NCI-H2171 treated with DMSO at 0.1 percent for 48 hours (cell line): ENCODE measurements at places on chromosomes 16 and 17.
A peak's percentile ranks its signal among the peaks of the same experiment; 100 is the strongest.

- no peak for DNase-seq
Observed at GRCh38 chr17:58492238-58493121, 4.3 kb upstream of the HSF5 start.

GRCh38 chr17:42679492-42680330 is 1.9 kb downstream of the CCR10 start:
- DNase-seq, result peak; percentile 85

DNA sequence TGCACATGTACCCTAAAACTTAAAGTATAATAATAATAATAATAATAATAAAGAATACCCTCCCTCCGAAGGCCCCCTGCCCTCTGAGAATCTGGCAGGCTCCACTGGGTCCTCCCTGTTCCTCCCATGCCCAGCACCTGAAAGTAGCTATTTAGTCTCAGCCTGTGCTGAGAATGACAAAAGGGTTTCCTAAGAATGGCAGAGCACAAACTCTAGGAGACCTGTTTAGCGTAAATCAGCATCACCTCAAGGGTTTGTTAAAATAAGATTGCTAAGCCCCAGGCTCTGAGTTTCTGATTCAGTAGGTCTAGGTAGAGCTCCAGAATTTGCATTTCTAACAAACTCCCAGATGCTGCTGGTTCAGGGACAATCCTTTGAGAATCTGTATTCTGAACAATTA is 606.8 kb upstream of the CDH11 start:
- DNase-seq, result no peak

- DNase-seq, result peak; percentile 2
Observed at GRCh38 chr16:49330562-49331201, 42.9 kb upstream of the C16orf78 start.

DNA sequence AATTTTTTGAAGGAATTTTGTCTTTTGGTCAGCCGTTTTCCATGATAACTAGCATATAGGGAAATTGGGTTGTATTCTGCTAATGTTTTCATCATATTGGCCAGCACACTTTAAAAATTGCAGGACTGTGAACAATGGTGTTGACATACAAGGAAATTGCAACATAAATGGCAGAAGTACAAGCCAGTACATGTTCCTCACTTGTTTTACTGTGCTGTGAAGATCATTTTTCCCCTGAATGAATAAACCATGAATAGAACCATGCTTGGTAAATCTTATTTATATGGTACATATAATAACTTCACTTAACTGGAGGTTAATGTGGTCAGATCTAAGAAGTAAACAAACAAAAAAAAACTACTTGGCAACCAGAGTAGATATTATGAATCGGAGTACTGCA is 22.8 kb downstream of the OMG start:
- DNase-seq, result peak; percentile 6

GRCh38 chr16:56352351-56353053 is 72.8 kb downstream of the AMFR start:
- no peak for DNase-seq

GRCh38 chr16:86498671-86499439 is 11.5 kb upstream of the FOXF1 start:
- DNase-seq, result no peak

DNA sequence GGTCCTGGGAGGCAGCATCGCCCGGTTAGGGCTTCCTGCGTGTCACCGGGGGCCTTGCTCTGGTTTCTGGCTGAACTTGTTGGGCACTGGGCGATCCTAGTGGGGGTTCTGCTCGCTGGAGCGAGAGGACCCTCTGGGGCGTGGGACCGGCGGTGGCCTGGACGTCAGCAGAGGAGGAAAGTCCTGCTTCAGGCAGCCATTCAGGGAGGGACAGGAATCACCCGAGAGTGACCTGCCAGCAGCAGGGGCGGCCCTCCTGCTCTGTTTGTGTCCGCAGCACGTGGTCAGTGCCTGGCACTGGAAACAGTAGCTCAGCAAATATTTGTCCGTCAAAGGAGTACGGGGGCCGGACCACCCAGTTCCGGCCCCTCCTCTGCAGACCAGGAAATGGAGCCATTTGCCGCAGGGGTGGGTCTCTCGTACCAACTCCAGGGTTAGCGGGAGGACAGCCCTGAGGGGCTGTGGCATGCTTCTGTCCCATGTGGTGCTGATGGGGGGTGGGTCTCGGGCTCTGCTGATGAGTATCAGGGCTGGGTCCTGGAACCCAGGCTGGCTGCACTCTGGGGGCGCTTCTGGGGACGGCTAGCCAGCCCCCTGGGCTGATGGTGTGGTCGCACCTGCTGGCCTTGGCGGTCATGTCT is 48.3 kb downstream of the BAIAP2 start:
- DNase-seq, result no peak

DNA sequence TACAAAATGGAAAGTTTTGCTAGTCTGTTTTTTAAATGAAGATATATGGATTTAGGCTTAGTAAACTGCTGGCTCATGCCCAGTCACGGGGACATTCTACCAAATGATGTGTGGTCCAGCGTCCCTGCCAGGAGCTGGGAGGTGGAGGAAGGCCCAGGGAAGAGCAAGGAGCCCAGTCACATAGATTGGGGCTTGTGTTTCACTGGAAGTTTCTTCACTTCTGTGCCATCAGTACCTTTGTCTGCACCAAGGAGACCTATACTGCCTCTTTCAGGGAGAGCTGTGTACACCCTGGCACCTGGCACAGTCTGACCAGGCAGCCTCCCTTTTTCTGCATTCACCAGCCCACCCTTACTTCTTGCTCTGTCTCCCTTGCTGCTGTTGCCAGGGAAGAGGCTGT is 32.6 kb upstream of the ERN1 start:
- no peak for DNase-seq

DNA sequence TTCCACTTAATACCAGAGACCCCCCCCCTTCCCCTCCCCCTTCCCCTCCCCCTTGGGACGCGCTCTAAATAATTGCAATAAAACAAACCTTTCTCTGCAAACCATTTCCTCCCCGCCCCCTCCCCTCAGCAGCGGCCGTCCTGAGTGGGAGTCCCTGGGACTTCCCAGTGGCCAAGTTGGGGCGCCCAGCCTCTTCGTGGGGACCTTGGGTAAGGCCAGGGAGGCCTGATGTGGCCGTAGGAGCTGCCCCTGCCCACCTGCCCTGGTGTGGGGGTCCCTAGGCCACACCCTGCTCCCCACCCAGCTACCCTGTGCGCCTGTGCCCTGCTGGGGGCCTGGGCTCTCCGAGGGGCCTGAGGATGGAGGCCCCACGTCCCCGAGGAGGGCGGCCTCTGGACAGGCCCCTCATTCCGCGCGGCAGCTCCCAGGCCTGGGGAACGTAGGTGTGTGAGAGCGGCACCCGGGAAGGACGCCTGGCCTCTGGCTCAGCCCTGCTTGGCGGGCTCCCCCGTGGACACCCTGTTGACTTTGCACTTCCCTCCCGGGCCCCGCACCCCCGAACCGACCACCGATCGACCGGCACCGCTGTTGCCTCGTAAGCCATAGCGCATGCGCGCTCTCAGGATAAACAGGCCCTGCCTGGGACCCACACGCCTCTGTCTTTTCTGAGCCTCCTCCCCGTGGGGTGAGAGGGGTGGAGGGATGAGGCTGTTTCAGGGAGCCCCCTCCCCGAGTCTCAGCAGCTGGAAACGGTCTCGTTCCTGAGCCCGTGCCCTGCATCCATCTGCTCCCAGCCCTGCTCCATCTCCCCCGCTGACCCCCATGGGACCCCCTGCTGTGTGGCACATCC is 9.0 kb downstream of the NTHL1 start:
- no peak for DNase-seq

DNA sequence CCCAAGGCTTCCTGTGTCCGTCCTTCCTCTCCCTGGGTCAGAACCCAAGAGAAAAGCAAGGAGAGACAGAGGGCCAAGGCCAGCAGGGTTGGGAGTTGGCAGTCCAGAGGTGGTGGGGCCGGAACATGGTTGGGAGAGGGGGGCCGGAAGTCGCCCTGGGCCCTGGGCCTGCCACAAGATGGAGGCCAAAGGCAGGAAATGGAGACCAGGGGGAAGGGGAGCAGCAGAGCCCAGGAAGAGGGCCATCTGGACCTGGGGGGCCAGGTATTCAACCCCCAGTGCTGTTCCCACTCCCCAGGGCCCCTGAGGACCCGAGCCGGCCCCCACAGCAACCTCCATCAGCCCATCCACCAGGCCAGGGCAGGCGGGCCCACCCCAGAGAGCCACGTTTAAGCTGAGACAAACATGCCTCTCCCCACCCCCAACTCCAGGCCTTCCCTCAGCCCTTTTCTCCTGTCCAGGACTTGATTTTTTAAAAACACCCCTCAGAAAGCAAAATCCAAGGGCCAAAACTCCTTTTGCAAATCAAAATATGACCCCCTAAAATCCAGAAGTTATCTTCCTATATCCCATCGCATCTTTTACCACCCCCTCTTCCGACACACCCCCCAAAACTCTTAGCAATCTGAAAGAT is 4.4 kb upstream of the BCL6B start:
- no peak for DNase-seq

DNA sequence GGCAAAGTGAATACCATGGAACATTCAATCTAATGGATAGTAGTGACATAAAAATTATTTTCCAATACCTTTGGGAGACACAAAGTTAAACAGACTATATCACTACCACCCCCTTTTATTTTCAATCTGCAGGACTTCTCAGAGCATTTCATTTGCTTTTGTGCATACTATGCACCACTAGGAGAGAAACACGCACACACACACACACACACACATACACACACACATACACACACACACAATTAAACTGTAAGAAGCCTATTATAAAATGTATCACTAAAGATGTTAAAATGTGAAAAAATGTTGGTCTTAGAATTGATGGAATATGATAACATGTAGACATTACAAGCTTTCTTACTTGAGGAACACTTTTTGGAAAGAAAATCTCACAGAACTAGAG is 331.4 kb downstream of the CA10 start:
- no peak for DNase-seq

- DNase-seq, result peak; percentile 64
Observed at GRCh38 chr16:23232806-23233205, 50.3 kb downstream of the SCNN1G start.

- no peak for DNase-seq
Observed at GRCh38 chr17:71753070-71753469, 367.8 kb upstream of the SOX9 start.

GRCh38 chr17:33318241-33318640 is 25.1 kb upstream of the ASIC2 start:
- DNase-seq, result no peak
